COLO829 (cell line): ENCODE measurements at places on chromosomes 7 and 10.

- peak; percentile 15 for DNase-seq
Observed at GRCh38 chr10:31708046-31708445, 220.6 kb downstream of the ARHGAP12 start.

- DNase-seq: no peak
Observed at GRCh38 chr10:15789793-15790525, 70.2 kb upstream of the ITGA8 start.

GRCh38 chr7:22896917-22897316 is 74.3 kb upstream of the TOMM7 start:
- no peak for DNase-seq

DNA sequence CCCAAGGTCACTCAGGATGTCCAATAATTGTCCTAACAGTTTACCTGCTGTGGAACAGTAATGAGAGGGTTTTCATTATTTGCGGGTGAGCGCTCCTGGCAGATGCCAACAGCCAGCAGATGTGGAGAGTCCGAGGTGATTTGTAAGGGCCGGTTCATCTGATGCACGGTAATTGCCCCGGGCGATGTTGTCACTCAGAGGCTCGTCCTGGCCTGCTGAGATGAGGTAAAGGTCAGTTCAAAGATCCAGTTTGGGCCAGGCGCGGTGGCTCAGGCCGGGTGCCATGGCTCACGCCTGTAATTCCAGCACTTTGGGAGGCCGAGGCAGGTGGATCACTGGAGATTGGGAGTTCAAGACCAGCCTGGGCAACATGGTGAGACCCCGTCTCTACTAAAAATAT is 16.9 kb downstream of the LHPP start:
- DNase-seq: no peak

DNA sequence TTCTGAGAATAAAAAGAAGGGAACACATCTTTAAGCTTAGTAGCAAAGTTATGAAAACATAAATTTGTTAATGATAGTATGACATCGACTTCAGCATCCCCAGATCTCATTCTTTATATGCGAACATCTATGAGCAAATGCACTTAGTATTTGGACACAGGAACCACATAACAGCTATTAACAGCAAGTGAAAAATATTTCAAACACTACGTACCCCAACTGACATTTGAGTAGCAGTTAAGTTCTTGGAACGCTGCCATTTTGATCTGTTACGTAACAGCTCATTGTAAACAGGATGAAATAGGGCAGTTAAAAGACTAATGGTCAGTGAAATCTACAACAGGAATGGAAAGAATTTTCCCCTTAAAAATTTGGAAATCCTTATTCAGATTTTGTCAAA is 428.9 kb downstream of the TNS3 start:
- peak; percentile 23 for DNase-seq

GRCh38 chr7:95794917-95795515 is 22.7 kb downstream of the DYNC1I1 start:
- peak; percentile 18 for DNase-seq

DNA sequence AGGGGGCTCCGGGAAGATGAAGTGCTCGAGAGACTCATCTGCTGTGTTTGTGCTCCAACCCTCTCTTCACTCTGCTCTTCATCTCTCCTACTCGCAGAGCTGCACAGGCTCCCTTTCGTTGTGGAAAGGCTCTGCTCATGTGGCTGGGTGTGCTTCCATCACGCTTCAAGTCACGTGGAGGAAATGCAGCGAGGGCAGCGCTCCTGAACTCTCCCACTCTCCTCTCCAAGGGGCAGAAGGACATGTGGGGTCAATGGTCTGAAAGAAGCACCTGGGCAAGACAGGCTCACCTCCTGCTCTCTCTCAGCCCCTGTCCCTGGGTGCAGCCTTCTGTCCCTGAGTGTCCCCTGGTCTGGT is 72.6 kb downstream of the USP6NL start:
- DNase-seq: no peak
